Astrocyte of the spinal cord (primary cell): ENCODE measurements at places on chromosomes 1 and 21.

DNA sequence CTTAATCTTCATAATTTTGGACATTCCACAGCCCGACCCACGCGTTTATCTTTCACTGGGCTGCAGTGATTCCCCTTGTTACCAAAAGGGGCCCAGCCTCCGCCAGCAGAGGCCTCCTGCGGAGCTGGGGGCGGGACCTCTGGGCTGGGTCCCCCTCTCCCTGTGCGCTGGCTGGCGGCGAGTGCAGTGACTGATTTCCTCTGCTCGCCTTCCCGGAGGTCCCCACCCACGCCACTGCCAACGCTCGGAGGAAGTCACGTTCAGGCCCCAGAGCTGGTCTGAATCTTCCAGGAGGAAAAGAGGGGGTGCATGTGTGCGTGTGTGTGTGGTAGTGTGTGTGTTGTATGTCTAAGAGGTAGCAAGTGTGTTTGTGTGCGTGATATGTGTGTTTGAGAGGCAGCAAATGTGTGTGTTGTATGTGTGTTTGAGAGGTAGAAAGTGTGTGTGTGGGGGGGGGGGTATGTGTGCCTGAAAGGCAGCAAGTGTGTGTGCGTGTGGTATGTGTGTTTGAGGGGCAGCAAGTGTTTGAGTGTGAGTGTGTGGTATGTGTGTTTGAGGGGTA lies 35.0 kb upstream of the JAK1 start:
- peak; percentile 38 for DNase-seq

DNA sequence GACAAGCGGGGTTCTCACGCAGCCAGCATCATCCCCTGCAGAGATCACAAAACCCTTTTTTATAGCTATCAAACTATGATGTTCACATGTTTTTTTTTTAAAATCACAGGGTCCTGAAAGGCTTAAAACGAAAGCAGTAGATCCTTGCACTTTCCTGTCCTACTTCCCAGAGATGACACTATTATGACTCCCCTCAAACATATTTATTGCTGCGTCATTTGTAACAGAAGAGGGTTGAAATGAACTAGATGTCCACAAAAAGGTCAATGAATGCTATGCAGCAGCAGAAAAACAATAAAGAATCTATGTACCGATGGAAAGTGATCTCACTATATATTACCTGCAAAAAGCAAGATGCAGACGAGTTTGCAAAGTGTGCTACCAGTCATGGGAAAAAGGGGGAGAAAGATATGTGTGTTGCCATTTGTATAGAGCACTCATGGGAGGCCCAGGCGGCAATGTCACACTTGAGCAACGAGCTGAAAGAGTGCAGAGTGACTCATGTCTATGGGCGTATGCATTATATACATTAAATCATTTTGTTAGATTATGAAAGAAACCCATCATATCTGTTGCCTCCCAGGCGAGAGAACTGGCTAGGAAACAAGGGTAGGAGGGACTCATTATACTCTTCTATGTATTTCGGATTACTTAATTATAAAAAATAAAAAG lies 68.9 kb upstream of the PARP1 start:
- no peak for DNase-seq

DNA sequence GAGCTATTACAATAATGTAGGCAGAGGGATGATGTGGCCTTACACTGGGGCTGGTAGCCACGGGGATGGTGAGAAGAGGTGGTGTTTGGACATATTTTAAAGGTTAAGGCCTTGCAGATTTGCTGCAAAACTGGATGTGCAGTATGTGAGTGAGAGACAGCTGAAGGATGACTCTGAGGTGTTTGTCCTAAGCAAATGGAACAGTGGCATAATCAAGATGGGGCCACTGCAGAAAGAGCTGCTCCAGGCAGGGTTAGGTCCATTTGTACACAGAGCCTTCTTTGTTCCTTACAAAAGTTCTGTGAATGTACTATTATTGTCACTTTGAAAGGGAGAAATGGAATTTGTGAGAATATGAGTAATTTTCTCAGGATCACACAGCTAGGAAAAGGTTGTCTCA lies 220.4 kb upstream of the ZP4 start:
- DNase-seq = no peak

- DNase-seq = peak; percentile 73
These were observed 978 bp downstream of the PRDM15 start for GRCh38 chr21:41877901-41878830.

- DNase-seq = peak; percentile 77
These were observed 60.7 kb downstream of the ZNF697 start for GRCh38 chr1:119587341-119587740.

DNA sequence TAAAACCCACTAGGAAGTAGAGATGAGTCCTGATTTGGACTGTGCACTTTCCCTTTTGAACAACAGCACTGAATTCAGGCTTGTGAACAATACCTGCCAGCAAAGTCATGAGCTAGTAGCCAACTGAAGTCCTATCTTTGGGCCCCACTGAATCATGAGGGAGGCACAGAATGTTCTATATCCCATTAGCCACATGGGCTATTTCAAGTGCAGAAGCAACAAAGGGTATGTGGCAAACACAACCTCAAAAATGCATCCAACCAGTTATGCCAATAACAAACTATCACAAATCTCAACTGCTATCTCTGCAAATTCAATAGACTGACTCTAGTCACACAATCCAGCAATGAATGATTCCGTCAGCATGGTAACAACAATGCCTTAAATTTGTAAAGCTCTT lies 276.0 kb downstream of the MRPL39 start:
- no peak for DNase-seq
